ENCODE measurements at places on chromosomes 6 and 20.

GRCh38 chr20:26295006-26295405 lies 598.4 kb upstream of the ZNF337 start:
- DNase-seq = no peak

DNA sequence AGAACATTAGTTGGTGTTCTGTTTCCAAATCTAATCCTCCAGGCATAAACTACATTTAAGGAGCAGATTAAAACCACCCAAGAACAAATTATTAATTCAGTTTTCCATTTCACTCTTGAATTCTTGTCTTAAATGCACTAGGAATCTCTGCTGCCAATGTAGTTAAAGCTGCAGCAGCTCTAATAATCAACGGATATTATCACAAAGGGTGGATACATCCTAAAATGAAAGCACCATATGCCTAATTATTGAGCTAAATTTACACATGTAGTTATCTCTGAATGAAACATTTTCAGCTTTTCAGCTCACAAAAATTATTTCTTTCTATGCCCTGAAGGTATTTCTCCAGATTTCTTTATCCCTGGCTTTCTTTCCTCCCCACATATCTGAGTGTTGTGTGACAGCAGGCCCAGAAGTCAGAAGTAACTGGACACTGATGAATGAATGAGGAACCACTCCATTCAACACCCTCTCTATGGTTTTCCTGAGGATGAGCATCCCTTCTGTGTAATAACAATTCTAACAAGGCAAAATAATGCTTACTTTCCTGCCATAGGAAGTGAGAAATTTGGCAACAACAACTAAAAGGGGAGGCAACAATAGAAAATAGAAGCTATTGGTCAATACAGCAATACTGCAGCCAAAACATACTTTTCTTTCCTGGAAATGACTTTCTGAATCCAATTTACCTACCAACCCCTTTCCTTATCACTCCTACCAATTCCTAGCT lies 14.9 kb downstream of the MAN1A1 start:
- DNase-seq = no peak

DNA sequence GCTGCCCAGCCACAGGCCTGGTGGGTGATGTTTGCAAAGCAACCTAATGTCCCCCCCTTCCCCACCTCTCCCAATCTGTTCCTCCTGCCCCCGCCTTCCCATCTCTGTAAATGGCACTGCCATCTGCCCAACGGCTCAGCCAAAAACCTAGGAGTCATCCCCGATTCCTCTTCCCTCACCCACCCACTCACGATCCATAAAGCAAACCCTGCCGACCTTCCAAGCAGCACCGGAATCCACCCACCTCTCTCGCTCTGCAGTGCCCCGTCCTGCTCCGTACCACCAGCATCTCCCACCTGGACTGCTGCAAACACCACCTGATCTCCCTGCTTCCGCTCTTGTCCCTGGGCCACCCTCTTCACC lies 37.6 kb downstream of the SULF2 start:
- DNase-seq = no peak

DNA sequence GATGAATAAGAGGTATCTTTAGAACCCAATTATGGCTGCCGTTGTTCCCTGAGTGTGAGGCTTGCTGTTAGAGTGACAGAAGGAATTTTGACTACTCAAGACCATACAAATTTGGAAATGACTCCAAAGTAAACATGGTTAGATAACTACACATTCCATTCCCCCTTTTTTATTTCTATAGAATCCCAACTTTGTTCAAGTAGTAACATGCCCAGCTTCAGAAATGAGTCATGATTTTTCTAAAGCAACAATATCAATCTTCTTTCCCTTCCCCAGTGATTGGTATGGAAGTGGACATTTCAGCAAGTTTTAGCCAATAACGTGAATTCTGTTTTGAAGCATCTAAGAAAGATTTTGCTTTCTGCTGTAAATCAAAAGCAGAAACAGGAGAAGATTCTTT lies 37.8 kb downstream of the HCRTR2 start:
- DNase-seq = peak; percentile 56

DNA sequence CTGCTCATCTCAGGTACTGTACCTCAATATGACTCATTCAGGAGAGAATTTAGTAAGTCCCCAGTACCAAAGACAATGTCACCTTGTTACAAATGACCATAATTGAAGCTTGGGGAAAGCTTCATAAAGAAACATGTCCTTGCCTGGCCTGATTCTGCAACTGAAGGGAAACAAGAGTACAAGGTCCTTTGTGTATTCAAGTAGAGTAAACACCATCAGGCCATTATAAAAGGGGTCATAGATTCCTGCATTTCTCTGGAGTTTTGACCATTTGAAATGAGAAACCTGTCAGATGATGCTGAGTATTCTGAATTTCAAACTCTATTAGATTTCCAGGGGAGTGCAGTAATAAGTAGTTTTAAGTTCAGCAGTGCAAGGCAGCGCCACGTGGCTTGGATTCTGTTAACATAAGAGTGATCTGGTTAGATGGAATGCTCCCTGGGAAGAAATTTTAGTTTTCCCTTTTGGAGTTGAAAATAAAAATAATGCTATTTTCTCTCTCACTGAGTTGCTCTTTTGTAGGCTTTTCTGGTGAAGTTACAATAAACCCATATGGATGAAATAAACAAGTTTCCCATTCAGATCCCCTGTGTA lies 1054.3 kb downstream of the EPHA7 start:
- DNase-seq = no peak

GRCh38 chr6:15989397-15989796 lies 139.5 kb upstream of the MYLIP start:
- no peak for DNase-seq

DNA sequence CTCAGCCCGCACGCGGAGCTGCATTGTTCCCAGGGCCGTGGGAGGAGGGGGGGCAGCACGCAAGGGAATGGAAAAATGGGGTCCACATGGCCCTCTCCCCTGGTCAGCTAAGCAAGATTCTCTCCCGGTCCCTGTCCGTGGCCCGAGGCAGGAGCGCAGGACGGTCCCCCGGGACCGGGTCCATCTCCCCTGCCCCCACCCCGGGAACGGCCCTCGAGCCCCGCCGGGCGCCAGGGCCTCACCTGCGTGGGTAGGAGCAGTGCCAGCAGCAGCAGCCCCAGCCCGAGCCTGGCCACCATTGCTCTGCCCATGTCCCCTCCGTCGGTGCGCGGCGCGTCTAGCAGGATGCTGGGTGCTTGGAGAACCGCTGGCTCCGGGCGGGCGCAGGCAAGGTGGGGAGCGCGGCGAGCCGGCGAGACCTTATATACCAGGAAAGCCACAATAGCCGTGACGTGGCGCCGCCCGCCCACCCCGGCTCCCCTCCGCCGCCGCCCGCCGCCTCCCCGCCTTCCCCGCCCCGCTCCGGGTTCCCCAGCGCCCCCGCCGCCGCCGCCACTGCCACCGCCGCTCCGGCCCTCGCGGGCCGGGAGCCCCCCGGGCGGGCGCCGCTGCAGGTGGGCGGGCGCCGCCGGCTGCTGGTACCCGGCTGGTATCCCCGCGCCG lies at the start of gene CD24:
Gene CD24, minus strand, starts transcription at position 394 of the 663 bp plus-strand sequence. Its CDS starts 83 bp downstream, at position 311.
- DNase-seq = no peak

- DNase-seq = no peak
Observed at GRCh38 chr6:43435682-43436437, 8.5 kb downstream of the ABCC10 start.

- DNase-seq = no peak
Observed at GRCh38 chr6:41654698-41655151, 16.5 kb downstream of the MDFI start.

DNA sequence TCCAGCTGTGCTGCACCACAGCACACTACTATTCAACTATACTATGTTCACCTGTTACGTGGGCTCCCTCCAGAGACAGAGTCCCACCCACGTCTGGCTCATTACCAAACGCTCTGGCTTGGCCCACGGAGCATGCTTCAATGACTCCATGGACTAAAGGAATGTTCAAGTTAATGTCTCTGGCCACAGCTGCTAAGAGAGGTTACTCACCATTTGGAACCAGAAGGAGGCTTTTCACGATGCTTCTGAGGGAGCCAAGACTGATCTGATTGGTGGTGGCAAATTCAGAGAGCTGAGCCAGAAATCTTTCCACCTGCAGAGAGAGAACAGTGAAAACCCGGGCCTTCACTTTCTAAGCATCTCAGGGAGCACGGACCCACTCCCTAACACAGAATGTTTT lies 15.6 kb downstream of the COMMD7 start:
- DNase-seq = peak; percentile 83

DNA sequence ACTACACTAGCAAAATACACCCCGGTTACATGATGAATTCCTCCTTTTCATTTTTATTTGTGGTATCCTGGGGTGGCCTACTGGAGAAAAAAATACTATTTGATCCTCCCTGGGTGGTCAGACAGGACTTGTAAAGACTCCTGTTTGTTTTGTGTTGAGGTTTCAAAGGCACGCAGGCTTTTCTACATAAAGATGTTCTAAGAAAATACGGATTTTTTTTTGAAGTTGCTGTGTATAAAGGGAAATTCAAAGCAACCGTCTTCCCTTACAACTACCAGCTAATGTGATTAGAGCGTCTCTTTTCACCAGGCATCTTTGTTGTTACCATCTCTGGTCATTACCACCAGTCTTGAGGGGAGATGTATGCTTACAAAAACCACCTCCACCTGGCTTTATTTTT lies 187.1 kb downstream of the SOX4 start:
- no peak for DNase-seq

DNA sequence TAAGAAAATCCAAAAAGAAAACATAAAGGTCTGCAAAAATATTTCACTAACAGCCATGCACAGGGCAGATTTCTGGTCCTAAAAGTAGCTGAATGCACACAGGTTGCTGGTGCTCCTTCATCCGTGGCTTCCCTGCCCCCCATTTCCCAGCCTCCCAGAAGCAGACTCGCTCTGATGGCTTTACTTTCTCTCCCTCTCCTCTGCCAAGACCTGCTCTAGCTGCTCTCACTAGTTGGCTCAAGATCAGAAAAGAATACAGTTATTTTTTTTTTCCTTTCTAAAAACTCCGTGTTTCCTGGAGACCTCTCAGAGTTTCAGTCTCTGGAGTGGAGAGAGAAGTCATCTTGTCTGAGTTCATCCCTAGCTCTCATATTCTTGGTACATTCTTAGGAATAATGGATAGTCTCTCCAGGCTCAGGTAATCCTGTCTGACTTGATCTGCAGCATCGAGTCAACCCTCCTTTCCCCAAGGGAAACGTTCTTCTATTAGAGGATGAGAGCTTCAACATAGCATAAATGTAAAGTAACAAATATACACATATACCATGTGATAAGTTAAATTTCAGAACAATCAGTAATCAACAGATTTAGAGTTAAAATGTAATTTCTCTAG lies 214.2 kb downstream of the TBC1D7 start:
- no peak for DNase-seq

DNA sequence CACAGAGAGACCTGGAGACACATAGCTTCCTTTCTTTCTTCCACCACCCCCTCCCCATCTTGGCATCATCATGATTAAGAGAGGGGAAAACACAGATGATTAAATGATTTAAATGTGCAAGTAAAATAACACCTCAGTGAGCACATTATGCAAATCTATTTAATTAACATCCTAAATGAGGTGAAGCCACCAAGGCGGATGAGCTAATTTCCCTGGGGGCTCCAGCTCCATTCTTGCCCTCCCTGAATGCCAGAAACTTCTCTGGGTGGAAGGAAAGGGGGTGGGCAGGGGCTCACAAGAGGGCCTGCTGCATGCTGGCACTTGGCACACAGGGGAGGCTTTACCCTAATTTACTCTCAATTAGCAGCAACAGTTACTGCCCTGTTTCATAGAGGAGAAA lies 32.5 kb upstream of the TGM2 start:
- no peak for DNase-seq

DNA sequence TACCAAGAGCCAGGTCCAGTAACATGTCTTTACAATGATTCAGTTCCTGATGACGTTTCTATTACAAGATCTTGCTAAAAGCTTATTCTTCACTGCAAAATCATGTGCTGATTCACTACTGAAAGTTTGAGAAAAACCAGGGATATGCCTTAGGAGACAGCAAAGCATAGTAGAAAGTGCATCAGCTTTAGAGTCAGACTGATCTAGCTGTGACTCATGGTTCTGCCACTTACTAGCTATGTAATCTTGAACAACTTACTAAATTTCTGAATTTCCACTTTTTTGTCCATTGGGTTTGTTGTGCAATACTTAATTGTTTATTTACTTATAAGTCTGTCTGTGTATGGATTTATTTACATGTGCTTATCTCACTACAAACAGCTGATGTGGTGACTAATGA lies 198.5 kb upstream of the RSPO3 start:
- peak; percentile 46 for DNase-seq

DNA sequence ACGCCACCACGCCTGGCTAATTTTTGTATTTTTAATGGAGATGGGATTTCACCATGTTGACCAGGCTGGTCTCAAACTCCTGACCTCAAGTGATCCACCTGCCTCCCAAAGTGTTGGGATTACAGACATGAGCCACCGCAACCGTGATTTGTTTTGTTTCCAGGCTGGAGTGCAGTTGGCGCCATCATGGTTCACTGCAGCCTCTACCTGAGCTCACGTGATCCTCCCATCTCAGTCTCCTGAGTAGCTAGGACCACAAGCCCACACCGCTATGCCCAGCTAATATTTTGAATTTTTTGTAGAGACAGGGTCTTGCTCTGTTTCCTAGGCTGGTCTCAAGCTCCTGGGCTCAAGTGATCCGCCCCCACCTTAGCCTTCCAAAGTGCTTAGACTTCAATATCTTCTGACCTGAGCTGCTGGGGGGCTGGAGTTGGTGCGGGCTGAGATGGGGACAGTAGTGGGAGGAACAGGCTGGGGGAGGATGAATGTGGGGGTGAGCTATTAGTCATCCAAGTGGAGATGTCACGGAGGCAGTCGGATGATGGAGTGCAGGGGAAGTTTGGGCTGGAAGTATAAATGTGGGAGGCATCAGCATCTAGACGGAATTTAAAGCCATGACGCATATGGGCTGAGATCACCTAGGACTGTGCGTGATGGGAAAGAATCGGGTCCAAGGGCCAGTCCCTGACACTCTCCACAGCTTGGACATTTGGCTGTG lies 23.1 kb upstream of the ZMYND8 start:
- DNase-seq = peak; percentile 98

DNA sequence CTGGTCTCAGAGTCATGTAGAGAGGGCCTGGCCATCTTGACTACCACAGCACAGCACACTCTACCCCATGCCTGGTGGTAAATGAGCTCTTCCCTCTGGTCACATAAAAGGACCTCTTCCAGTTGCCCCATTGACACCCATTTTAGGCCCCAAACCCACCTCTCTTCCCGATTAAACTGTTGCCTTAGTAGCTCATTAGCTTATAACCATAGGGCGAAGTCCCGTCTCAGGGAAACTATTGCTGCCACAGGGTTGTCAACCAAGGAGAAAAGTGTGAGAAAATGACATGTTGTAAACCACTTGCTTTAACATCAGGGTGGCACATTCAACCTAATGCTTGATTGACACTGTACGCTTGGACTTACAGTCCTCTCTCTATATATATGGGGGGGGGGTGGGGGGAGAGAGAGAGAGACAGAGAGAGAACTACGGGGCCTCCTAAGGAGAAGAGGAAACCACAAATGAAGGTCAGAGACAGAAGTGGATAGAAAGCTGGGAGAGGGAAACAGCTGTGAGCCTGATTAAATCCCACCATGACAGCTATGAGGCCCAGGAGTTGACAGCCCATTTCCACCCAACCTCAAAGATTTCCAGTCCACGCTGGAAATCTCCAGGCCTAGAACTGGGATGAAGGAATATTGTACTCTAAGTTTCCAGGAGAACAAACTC lies 14.9 kb upstream of the BTN1A1 start:
- no peak for DNase-seq
